ENCODE measurements at places on chromosomes 2 and 18.

DNA sequence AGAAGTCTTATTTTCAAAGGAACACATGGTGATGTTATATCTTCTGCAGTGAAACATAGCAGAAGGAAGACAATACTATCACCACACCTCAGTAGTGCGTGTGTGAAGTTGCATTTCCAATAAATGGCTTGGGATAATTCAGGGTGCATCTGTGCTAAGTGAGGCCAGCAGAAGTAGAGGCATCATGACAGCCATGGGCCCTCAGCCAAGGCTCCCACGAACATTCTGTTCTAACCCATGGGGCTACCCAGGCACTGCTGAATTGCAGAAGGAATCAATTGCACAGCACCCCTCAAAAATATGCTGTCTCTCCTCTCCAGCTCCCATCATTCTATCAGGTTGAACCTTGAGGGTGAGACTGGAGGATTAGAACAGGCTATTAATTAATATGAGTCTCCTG is 139.5 kb downstream of the RIF1 start:
- no peak for DNase-seq

DNA sequence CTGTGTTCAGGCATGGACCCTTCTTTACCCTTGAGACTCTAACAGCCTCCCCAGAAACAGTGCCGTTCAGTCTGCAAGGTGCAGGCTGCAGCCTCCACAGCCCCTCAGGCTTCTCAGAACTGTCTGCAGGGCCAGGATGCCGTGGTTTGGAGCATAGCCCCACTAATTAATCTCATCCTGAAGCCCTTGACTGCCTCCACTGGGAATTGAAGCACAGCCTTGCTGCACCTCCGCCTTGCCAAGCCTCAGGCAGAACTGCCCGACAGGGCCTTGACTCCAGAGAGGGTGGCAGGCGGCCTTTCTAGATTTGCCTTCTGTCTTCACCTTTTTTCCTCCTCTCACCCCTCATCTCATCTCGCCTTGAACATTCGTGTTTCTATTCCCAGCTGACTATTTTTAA is 119.8 kb downstream of the NRP2 start:
- DNase-seq, result no peak

GRCh38 chr2:210541290-210541902 is 15.0 kb upstream of the CPS1 start:
- no peak for DNase-seq

DNA sequence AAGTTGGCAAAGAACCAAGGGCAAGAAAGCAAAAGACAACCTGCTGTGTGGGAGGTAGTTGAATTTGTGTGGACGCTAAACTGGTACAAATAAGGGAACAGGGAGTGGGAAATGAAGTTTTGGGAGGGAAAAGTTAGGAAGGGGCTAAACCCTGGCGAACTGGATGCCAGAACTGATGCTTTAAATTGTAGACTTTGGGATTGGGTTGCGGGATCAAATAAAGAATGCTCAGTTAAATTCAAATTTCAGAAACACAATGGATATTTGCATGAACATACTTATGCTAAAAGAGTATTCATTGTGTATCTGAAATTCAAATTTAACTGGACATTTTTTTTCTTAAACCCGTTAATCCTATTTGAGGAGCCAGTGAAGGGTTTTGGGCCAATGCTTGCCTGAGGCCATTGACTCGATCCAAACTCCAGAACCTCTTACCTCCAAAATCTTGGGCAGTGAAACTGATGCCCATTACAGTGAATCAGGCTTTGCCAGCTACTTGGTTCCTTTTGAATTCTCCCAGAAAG is 44.2 kb upstream of the YWHAQ start:
- DNase-seq, result no peak
